ENCODE measurements at places on chromosomes 7 and 10.

- DNase-seq: no peak
Measured at GRCh38 chr10:58326967-58327381, 7.8 kb upstream of the UBE2D1 start.

DNA sequence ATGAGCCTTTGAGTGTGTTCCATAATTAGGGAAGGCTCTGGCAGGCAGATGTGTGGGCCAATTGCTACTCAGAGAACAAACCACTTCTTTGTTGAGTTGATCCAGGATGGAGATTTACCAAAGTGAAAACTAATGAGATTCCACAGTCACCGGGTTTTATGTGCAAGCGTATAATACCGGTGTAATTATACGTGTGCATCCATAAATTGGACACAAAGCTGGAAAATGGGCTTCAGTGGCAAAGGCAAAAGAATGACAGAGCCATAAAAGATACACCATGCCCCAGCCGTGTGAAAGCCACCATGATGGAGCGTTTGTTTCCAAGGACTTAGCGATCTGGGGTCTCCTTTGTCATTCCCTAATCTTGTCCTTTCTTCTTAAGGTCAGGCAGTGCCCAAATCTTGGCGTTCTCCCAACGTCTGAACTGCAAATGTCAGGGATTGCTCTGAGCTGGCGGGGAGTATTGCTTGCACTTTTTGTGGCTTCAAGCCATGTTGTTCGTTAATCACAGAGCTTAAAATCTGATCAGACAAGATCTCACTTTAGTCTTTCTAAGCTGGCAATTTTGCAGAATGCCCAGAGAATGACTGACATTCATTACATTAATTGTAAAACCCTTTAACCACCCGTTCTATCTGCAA lies 70.1 kb downstream of the NPTX2 start:
- no peak for DNase-seq

GRCh38 chr7:22121702-22122474 lies 176.2 kb upstream of the CDCA7L start:
- DNase-seq: no peak

GRCh38 chr7:37428681-37429434 lies 19.8 kb downstream of the ELMO1 start:
- DNase-seq: no peak

GRCh38 chr7:73735528-73735905 lies 3.1 kb downstream of the ABHD11 start:
- DNase-seq: no peak

GRCh38 chr7:27201580-27202017 lies 1.7 kb upstream of the HOXA13 start:
- no peak for DNase-seq

DNA sequence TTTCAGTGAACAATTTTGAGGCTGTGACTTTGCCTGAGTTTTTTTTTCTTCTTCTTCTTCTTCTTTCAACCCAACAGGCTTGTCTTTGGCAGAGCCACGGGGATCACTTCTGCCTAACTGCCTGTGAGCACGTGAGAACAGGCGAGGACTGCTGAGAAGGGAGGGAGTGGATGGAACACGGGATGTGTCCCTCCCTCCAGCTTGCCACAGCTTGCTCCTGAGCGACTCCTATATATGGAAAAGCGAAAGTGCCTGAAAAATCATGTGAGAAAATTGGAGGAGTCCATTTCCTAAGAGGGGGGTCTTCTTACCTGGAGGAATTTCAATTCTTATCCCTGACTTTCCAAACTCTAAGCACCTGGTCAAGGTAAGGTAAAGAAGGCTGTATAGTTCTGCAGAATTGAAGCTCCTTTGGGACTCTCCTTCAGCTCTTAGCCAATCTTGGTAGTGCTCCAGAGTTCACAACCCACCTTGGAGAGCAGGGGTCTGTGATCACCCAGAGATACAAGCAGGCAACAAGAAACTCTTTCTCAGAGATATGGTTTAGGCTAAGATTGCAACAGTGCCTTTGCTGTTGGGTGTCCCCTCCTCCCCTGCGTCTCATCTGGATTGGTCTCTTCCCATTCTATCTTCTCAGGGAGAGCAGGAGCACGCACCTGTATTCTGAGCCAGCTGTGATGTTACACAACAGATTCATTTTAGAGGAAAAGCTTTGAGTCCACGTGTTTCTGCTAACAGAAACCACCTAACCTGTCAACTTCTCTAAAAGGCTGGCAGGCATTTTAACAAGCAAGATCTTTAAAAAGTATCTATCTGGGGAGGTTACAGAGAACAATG lies at the start of gene MAT1A:
Gene MAT1A (minus strand): TSS at position 208 of the 837 bp plus-strand sequence. CDS start 235 bp downstream, outside the sequence.
- no peak for DNase-seq

DNA sequence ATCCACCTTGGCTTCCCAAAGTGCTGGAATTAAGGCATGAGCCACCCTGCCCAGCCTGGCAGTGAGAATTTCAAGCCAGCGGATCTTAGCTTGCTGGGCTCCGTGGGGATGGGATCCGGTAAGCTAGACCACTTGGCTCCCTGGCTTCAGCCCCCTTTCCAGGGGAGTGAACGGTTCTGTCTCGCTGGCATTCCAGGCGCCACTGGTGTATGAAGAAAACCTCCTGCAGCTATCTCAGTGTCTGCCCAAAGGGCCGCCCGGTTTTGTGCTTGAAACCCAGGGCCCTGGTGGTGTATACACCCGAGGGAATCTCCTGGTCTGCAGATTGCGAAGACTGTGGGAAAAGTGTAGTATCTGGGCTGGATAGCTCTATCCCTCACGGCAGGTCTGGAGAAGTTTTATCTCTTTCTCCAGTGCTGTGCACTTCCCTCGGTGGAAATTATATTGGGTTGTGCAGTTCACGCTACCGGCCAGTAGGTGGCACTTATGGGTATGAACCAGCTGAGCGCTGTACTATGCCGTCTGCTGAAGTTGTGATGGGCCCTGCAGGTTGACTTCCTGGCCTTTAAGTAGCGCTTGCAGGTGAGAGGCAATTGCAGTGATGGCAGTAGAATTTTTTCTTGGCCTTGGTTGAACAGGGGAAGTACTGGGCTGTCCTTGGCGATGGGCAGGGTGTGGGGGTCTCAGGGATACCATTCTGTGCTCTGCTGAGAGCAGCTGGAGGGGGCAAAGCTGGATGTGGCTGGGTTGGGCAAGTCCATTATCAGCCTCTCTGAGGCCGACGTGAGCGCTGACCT lies 138.0 kb upstream of the MTPN start:
- DNase-seq: no peak

All from stimulated activated CD4-positive, alpha-beta T cell treated with anti-CD3 and anti-CD28 coated beads, Interleukin-1b, Interleukin-23, amount 100 ng/mL, for 1 hour (primary cell).